ENCODE measurements at places on chromosomes 12 and 14. TPM values are rescaled to one million over a fixed set of nuclear protein-coding genes. Genes with fewer than 3 reads are reported as not detected.

The RIMKLB gene
- 17.1 TPM for total RNA-seq

The ABCC9 gene
- 0.03 TPM for total RNA-seq

The INSM2 gene
- not detected for total RNA-seq

- no peak overlapping the region for H3K27ac ChIP-seq
- H3K4me3 ChIP-seq = no peak overlapping the region
- no peaks in the 10 kb centered on the region for H3K36me3 ChIP-seq
- H3K4me1 ChIP-seq = no peaks in the 10 kb centered on the region
- no peak for DNase-seq
Observed at GRCh38 chr14:80901260-80901659, 40.3 kb downstream of the CEP128 start.

- H3K27ac ChIP-seq = no peak overlapping the region
- H3K4me1 ChIP-seq = no peaks in the 10 kb centered on the region
- no peak for DNase-seq
- H3K36me3 ChIP-seq = no peaks in the 10 kb centered on the region
Observed at GRCh38 chr12:100793182-100793581, 1.4 kb upstream of the ANO4 start.
